ENCODE measurements at places on chromosomes 3 and 15.

GRCh38 chr3:28286595-28286994 lies 45.2 kb downstream of the CMC1 start:
- DNase-seq: peak; percentile 25

- DNase-seq: no peak
Measured at GRCh38 chr3:194728986-194729385, 43.3 kb downstream of the FAM43A start.

- DNase-seq: peak; percentile 39
Measured at GRCh38 chr15:82105451-82106215, 59.8 kb upstream of the MEX3B start.

GRCh38 chr3:13574083-13574797 lies 25.3 kb downstream of the FBLN2 start:
- no peak for DNase-seq

- peak; percentile 41 for DNase-seq
Measured at GRCh38 chr3:1087066-1087560, 5.7 kb upstream of the CNTN6 start.

Data from epithelial cell of esophagus (primary cell).